ENCODE measurements at places on chromosomes 2 and 18.

DNA sequence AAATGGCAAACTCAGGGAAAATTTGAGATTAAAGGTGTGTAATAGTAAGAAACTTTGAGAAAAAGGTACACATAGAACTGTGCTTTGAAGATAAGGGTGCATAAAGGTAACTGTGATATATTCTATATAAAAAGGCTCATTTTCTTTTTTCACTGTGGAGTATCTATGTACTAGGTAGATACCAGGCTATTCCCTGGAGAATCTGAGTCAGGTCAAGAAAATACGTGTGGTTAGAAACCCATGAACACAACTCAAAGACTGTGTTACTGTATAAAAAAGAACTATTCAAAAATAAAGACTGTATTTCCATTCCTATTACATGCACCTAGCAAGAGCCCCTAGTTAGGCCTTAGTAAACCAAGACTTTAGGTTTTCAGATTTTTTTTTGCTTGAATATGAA is 100.1 kb upstream of the GRB14 start:
- DNase-seq: no peak

- no peak for DNase-seq
Observed at GRCh38 chr2:79936715-79937114, 367.8 kb downstream of the LRRTM1 start.

DNA sequence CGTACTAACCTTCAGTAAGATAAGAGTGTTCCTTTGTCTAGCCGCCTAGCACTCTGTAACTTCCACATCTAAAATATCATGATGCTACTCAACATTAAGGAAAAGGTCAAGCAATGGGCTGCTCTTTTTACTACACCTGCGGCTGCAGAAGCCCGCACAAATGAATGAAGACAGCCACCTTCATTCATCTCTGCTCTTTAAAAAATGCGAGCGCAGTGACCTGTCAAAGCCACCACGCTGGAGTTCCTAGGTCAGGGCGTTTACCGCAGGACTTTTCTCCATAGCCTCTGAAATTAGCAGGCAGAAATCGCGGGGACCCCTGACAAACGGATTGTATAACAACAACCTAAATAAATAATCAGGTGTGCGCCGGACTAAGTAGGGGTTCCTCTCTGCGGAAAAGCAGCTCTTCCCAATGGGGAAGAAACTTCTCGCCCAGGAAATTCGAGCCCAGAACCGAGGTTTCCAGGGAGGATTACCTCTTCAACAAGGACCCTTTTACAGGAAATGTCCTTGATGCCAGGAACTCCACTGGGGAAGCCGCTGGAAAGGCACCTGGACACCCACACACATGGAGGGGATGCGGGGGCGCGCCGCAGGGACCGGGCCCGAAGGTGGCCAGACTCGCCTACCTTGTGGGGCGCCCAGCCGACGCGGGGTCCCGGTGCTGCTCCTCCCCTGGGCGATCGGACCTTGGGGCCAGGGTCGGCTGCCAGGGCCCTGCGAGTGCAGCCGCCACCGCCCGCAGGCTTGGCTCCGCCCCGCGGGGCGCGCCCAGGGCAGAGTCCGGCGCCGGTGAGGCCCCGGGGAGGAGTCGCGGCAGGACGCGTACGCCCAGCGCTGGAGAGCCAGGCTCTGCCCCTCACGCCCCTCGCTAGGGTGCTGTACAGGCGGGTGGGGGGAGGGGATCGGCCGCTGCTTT is at the start of gene CCDC68:
TSS of gene CCDC68 (minus strand) at position 758 of the 922 bp plus-strand sequence. CDS start 16,670 bp downstream, outside the sequence.
- DNase-seq: no peak

DNA sequence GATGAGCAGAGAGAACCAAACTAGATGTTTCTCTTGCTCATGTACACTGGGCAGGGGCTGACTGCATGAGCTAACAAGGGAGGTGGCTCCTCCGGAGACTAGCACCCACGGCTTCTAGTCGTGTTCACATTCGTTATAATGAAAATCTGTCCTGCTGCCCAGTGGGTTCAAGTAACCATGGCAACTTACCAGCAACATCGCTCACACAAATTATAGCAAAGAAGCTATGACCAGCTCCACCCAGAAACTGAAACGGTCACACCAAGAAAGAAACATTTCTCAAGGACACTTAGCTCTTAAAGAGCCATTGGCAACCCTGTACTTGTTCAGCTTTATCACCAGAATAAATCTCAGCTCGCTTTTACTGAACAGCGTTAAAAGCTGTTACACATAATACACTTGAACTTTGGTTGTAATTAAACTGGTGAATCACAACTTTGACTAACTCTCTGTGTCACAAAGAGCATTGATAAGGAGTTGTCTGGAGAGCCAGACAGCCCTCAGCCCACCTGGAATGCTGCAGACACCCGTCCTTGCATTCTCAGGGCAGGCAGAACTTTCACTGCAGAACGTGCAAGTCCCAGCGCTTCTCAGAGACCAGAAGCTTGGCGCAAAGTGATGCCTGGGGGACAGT is 141.2 kb downstream of the PID1 start:
- DNase-seq: no peak

DNA sequence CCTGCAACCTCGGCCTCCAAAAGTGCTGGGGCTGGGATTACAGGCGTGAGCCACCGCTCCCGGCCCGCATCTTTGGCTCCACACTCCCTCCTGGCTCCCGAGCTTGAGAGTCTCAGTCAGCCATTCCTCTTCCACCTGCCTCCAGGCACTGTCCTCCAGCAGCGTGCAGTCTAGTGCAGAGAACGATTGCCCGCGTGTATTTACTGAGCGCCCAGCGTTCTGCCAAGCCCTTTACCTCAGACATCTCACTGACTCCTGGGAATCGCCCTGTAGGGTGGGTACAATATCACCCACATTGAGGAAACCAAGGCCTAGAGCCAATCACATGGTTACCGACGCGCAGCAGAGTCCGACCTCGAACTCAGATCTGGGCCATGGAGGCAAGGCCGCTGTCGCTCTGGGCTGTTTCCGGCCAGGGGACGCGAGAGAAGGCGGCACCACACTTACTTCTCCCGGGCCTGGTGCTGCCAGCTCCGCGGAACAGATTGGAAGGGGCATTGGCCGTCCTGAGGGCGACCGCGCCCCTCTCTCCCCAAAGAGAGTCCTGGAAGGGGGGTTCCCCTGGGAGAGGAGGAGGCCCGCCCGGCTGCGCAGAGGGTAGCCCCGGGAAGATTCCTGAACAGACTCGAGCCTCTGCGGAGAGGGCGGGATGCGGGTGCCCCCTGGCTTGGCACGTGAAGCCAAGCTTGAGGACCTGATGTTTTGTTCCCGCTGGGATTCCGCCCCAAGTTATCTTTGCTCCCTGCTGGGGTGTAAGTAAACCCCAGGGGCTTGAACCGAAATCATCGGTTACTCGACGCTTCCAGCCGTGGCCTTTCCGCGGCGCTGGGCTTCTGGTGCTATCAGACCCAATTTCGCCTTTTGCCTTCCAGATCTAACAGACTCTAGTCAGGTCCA is 5.2 kb upstream of the DLX2 start:
- peak; percentile 7 for DNase-seq

DNA sequence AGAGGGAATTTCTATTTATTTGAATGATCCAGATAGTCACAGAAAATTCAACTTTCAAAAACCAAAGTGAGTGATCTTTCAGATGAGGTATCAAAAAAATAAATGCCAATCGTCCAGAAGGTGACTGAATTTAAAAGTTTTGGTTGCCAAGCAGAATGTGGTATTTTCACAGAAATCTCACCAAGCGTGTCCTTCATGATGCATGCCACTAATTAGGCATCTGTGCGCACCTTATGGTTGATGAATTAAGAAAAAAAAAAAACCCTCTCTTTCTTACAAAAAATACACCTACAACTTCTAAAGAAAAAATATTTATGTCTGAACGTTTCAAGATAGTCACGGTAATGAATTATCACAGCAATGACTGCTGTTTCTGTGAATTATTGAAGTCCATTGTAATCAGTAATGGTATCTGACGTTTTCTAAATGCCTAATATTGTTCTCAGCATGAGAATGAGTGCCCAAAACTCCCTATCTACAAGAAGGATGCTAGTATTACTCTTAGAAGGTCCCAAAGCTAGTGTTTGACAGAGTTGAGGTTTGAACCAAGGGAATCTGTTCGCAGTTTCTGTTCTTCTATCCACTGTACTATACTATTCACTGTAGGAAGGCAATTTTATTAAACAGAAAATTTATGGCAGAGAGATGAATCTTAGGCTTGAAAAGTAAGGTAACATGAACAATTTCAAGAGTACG is 219.6 kb upstream of the NETO1 start:
- DNase-seq: no peak

- no peak for DNase-seq
Observed at GRCh38 chr2:50648041-50648700, 383.8 kb downstream of the NRXN1 start.

- DNase-seq: no peak
Observed at GRCh38 chr2:161030260-161031063, 129.8 kb upstream of the TANK start.

DNA sequence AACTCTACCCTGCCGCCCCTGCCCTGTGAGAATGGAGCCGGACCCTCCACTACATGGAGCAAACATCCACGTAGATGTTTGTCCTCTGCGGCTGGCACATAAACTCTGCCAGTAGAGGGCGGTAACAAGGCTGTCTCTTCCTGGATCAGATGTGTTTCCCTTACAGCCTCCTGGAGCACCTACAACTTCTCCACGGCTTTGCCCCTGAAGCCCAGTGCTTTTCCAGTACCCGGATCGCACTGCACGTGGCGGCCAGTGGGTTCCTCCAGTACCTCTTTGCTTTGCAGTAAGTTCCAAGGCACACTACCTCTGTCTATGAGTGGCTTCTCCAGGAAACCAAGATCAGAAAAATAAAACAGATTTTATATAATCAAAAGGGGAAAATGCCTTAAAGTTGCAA is 651.3 kb downstream of the DCDC2C start:
- peak; percentile 5 for DNase-seq

- peak; percentile 58 for DNase-seq
Observed at GRCh38 chr2:290090-290722, 2.3 kb upstream of the ALKAL2 start.

DNA sequence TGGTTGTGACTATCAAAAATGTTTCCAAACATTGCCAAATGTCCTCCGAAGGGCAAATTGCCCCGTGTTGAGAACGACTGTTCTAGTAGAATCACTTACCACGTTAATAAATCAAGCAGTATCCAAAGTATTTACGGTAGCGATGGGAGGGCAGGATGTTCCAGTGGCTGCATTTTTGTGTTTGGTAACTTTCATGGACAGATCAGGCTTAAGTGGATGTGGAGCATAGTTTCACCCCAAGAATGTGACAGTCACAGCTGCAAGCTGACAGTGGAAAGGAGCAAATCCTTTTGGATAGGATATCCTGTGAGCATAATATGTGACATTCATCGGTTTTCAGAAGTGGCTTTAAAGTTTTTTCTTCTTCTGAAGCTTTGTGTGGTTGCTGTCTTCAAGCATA is 46.3 kb upstream of the DARS1 start:
- DNase-seq: no peak

GRCh38 chr18:13745696-13746095 is 19.2 kb downstream of the RNMT start:
- no peak for DNase-seq

DNA sequence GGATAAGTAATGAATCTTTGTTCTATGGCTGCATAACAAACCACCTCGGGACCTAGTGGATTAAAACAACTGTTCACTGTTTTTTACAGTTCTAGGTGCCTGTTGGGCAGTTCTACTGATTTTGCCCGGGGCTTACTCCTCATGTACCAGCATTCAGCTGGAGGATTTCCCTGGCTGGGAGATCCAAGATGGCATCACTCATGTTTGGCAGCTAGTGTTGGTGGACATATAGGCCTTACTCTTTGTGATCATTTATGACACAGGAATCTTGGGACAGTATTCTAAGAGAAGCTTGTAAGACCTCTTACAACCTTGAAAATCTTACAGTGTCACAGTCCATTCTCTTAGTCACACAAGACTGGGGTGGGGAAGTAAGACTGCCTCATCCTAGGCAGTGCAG is 4.6 kb downstream of the MARCHF7 start:
- DNase-seq: no peak

- DNase-seq: no peak
Observed at GRCh38 chr2:135796606-135797005, 40.4 kb downstream of the LCT start.

DNA sequence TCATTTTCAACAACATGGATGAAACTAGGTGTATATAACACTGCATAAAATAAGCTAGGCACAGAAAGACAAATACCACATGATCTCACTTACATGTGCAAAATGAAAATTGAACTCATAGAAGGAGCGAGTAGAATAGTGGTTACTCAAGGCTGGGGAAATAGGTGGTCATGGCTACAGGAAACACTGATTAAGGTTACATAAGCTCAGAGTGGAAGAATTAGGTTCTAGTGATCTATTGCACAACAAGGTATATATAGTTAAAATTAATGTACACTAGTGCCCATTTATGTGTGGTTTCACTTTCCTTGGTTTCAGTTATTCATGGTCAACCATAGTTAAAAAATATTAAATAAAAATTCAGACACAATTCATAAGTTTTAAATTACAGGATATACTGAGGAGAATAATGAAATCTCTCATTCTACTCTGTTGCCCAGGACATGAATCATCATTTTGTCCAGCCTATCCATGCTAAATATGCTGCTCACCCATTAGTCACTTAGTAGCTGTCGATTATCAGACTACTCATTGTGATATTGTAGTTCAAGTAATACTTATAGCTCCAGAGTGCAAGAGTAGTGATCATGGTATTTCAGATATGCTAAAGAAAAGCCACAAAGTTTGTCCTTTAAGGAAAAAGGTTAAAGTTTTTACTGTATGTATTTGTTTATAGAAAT is 1530.9 kb upstream of the LRRTM1 start:
- DNase-seq: no peak

DNA sequence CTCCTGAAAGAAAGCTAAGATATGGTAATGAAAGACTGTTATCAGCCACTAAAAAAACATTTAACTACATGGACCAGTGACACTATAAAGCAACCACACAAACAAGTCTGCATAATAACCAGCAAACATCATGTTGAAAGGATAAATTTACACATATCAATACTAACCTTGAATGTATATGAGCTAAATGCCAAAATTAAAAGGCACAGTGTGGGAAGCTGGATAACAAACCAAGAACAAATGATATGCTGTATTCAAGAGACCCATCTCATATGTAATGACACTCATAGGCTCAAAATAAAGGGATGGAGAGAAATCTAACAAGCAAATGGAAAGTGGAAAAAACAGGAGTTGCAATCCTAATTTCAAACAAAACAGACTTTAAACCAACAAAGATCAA is 213.1 kb upstream of the CDH2 start:
- DNase-seq: no peak

- DNase-seq: no peak
Observed at GRCh38 chr2:8506746-8507145, 175.1 kb upstream of the ID2 start.

GRCh38 chr2:100494712-100495111 is 24.4 kb downstream of the NMS start:
- no peak for DNase-seq

DNA sequence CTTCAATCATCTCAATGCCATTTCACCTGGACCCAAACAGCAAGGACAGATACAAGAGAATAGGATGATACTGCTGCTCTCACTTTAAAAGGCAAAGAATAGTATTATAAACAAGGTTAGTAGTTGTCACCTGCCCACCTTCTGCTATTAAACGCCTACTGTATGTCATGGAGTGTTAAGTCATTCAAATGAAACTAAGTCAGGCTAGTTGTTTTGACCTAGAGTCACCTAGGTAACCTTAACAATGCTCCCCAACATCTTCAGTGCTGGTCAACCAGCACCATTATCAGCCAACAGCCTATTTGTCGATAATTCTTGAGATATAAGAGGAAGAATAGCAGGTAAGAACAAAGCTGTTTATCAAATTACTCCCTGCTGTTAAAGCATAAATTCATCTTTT is 39.2 kb downstream of the TRIP12 start:
- no peak for DNase-seq

- no peak for DNase-seq
Observed at GRCh38 chr2:58235984-58236383, 5.1 kb downstream of the FANCL start.
